Ascending aorta (tissue), 2 donors: ENCODE measurements at places on chromosomes 3 and 15. TPM values are rescaled to one million over a fixed set of nuclear protein-coding genes. Genes with fewer than 3 reads are reported as not detected.

Gene DTX3L
- total RNA-seq, result 22.4 TPM

DNA sequence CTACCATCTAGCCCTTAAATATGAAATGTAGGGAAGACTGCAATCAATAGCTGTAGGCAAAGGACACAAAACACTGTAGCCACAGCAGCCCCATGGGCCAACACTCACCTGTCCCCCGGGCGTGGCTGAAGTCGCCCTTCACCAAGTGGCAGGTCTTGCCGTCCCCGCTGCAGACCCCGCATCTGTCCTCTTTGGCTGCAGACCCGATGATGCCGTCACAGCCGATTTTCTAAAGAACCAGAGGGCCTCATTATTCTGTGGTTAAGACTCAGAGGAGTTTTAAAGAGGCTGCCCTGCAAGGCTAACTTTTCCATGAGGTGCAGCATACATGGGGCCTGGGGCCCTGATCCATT, 245.6 kb downstream of the ADAMTS17 start:
- no peaks in the 10 kb centered on the region for H3K4me1 ChIP-seq
- H3K36me3 ChIP-seq, result no peaks in the 10 kb centered on the region
- no peak overlapping the region for H3K4me3 ChIP-seq
- H3K27me3 ChIP-seq, result no peaks in the 10 kb centered on the region
- no peak for DNase-seq

Gene CCR8
- total RNA-seq, result not detected

DNA sequence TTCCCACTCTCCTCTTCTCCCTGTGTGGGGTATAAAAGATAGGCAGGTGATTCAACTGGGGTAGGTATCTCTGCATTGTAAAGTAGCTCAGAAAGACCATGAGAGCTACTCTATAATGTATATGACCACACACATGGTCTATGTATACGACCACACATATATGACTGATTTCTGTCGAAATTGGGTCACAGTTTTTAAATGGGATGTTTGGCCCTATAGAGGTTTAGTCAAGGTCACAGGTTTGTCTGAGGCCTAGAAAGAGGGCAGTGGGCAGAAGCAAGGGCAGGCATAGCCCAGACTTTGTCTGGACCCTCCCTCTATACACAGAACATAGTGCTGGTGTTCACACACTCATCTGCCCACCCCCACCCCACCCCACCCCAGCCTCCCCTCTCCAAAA, 4.4 kb downstream of the LAMP3 start:
- DNase-seq, result no peak
- no peaks in the 10 kb centered on the region for H3K36me3 ChIP-seq
- H3K27me3 ChIP-seq, result no peaks in the 10 kb centered on the region
- H3K27ac ChIP-seq, result no peak overlapping the region

DNA sequence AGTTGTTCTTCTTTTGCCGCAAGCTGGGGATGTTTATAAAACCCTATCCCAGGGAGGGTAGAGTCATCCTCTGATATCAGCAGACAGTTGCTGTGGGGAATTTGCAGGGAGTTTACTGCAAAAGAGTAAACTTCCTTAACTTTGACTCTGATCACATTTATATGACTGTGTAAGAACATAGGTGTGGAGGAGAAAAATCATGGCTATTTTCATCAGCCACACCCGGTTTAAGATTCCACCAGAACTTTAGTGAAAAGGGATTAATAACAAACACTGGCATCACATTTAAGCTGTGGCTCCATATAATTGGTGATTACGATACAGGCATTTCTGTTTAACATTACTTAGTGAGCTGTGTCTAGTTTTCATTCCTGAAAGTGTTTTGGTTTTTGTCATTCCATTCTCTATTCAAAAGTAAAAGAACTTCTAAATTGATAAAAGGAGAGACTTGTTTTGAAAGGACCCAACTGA, 143.1 kb downstream of the MYLK start:
- no peaks in the 10 kb centered on the region for H3K4me1 ChIP-seq
- H3K27ac ChIP-seq, result peak overlapping the region; percentile 30
- H3K4me3 ChIP-seq, result no peak overlapping the region
- H3K27me3 ChIP-seq, result no peaks in the 10 kb centered on the region

Gene SIDT1
- not detected for total RNA-seq

- no peak for DNase-seq
- H3K27ac ChIP-seq, result peak overlapping the region; percentile 37
- no peaks in the 10 kb centered on the region for H3K36me3 ChIP-seq
These were observed 141.2 kb upstream of the SLC7A14 start for GRCh38 chr3:170726976-170727661.

GRCh38 chr3:52053307-52054304, 2.8 kb downstream of the DUSP7 start:
- no peak for DNase-seq
- peaks cover 53% of the 10 kb centered on the region for H3K4me1 ChIP-seq
- peak overlapping the region; percentile 92 for H3K27ac ChIP-seq
- no peaks in the 10 kb centered on the region for H3K27me3 ChIP-seq

- no peaks in the 10 kb centered on the region for H3K36me3 ChIP-seq
- no peak for DNase-seq
- H3K27ac ChIP-seq, result no peak overlapping the region
- no peaks in the 10 kb centered on the region for H3K27me3 ChIP-seq
These were observed 9.4 kb downstream of the TERC start for GRCh38 chr3:169755488-169755887.

DNA sequence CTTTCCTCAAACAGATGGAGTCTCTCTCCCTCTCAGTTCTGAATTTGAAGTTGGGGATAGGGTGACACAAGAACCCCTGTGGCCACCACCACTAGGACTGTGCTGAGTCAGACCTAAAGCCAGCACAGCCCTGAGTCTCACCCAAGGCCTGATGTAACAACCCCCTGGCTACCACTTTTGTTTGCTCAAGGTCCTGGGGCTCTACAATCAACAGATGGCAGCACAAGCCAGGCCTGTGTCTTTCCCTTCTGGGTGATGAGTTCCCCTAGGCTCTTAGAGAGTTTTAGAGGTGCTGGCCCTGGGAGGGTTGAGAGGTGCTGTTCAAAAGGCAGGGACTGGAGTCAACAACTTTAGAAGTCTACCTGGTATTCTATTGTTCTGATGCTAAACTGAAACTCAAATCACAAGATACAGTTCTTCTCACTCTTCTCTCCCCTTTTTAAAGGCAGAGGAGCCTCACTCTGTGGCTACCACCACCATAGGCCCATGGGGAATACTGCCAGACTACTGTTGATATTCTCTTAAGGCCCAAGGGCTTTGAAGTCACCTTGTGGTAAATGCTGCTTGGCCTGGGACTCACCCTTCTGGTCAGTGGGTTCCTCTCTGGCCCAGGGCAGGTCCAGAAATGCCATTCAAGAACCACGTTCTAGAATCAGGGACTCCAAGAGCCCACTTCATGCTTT, 6.5 kb downstream of the OR5K4 start:
- no peak overlapping the region for H3K27ac ChIP-seq
- no peaks in the 10 kb centered on the region for H3K4me1 ChIP-seq
- no peaks in the 10 kb centered on the region for H3K27me3 ChIP-seq
- H3K4me3 ChIP-seq, result no peak overlapping the region

GRCh38 chr3:12289524-12289923, 654 bp downstream of the PPARG start:
- H3K36me3 ChIP-seq, result no peaks in the 10 kb centered on the region
- peaks cover 3% of the 10 kb centered on the region for H3K27me3 ChIP-seq
- no peak for DNase-seq
- H3K27ac ChIP-seq, result no peak overlapping the region

Gene GRK7
- not detected for total RNA-seq

DNA sequence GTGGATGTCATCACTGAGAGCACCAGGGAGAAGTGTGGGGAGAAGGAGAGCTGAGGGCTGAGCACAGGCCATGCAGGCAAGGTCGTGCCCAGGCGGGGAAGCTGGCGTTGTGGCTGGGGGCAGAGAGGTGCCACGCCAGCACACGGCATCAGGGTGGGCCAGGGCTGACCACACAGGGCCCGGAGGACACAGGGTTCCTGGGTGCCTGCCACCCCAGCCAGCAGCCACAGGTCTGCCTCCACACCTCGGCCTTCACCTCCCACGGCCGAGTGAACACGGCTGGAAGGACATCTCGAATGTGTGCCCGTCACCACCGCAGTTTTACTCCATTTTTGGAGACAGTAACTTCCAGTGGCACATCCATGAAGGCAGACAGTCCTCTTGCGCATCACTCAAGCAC, 77.1 kb downstream of the ATP10A start:
- no peaks in the 10 kb centered on the region for H3K36me3 ChIP-seq
- peaks cover 11% of the 10 kb centered on the region for H3K4me1 ChIP-seq
- no peak for DNase-seq
- H3K27me3 ChIP-seq, result no peaks in the 10 kb centered on the region

GRCh38 chr3:139394116-139394515, 4.7 kb upstream of the COPB2 start:
- H3K4me3 ChIP-seq, result no peak overlapping the region
- H3K4me1 ChIP-seq, result no peaks in the 10 kb centered on the region
- H3K36me3 ChIP-seq, result no peaks in the 10 kb centered on the region
- H3K27ac ChIP-seq, result no peak overlapping the region
- no peak for DNase-seq

DNA sequence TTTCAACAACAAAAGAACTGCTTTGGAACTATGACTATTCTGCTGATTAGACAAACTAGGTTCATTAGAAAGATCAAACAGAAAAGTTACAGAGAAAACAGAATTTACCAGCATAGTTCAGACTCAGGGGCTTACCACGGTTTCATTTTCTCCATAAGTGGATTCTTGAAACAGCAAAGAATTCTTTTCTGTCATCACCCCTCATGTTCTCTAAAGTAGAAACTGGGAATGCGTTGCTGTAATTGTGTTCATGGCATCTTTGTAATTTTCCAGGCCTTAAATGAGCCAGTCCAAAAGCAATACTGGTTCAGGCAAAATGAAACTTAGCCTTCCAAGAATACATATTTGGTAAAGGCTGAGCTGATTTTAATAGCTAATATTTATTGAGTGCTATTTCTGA, 287.8 kb downstream of the CHL1 start:
- DNase-seq, result no peak
- H3K36me3 ChIP-seq, result no peaks in the 10 kb centered on the region
- no peaks in the 10 kb centered on the region for H3K27me3 ChIP-seq
- peak overlapping the region; percentile 60 for H3K27ac ChIP-seq
- no peaks in the 10 kb centered on the region for H3K4me1 ChIP-seq

DNA sequence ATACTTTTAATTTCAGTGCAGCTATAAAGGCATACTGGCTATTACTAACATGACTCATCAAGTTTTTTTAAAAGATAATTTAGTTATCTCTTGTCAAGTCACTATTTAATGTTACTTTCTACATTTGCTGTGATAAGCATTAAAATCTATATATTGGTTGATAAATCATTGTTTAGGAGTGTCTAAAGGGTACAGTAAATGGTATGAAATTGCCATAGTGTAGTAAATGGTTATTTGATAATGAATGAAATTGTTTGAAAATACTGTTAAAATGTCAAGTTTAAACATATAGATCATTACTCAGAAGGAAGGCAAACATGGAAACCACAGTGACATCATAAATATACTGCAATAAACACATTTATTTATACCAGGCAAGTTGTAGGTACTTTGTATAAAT, 13.2 kb upstream of the BNIP2 start:
- no peaks in the 10 kb centered on the region for H3K36me3 ChIP-seq
- H3K4me3 ChIP-seq, result no peak overlapping the region
- DNase-seq, result no peak
- no peaks in the 10 kb centered on the region for H3K27me3 ChIP-seq
- H3K27ac ChIP-seq, result no peak overlapping the region

DNA sequence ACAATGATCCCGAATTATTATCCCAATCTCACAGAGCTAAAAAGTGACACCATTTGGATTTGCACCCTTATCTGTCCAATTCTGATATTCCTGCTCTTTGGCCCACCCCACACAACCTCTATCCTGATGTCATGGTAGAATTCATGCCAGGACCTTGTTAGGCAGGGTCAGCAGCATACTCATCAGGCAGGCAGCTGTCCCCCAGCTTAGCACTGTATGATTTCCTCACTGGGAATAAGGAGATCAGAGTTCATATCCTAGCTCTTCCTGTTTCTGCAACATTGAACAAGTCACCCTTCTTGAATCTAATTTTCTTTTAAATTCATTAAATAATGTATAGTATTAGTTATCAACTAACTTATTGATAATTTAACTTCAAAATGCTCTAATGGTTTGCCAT, 12.0 kb upstream of the C3orf80 start:
- DNase-seq, result no peak
- no peaks in the 10 kb centered on the region for H3K27me3 ChIP-seq
- H3K4me3 ChIP-seq, result no peak overlapping the region
- no peak overlapping the region for H3K27ac ChIP-seq

Gene NIT2
- total RNA-seq, result 5.3 TPM

GRCh38 chr3:67983166-67983565, 328.8 kb upstream of the SUCLG2 start:
- DNase-seq, result no peak
- H3K4me3 ChIP-seq, result no peak overlapping the region
- no peak overlapping the region for H3K27ac ChIP-seq
- H3K4me1 ChIP-seq, result no peaks in the 10 kb centered on the region

DNA sequence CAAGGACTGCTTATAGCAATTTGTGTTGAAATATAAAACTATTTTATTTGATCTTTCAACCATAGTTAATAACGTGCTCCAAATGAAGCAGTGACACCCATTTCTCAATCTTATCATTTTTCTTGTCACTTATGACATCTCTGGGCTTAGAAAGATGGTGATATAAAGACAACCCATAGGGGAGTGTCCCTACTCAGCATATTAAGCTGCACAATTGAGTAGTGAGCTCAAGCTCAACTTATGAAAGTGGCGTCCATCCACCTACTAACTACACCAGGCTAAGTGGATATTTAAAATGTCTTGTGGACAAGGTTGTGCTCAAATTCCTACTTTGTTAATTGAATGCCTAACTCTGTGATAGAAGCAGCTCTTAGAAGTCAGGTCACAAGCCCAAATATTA, 46.7 kb downstream of the SLC9C1 start:
- H3K27ac ChIP-seq, result no peak overlapping the region
- H3K4me1 ChIP-seq, result no peaks in the 10 kb centered on the region
- no peak overlapping the region for H3K4me3 ChIP-seq
- H3K36me3 ChIP-seq, result no peaks in the 10 kb centered on the region

Gene GHRL
- not detected for total RNA-seq

Gene GOLGA8M
- 0.75 TPM for total RNA-seq

DNA sequence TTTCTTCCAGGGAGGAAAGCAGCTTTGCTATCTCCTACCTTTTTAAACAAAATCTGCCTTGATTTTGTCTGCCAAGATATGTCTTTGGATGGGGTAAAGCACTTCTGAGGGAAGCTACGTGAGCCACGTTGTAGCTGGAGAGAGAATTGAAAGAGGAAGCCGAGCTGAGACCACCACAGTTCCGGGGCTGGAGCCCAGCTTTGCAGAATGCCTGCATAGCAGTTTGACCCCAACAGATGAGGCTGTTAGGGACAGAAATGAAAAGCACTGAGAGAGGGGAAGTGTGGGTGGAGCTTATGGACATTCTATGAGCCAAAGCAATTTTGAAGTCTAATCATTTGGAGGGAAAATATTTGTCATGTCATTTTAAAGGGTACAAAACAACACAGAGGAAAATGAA, 45.4 kb downstream of the LIPC start:
- no peaks in the 10 kb centered on the region for H3K36me3 ChIP-seq
- H3K27me3 ChIP-seq, result no peaks in the 10 kb centered on the region
- DNase-seq, result no peak
- H3K4me3 ChIP-seq, result no peak overlapping the region
- H3K4me1 ChIP-seq, result peaks cover 7% of the 10 kb centered on the region
